Astrocyte (in vitro differentiated cells and primary cell): ENCODE measurements at places on chromosomes 16 and 17. TPM values are rescaled to one million over a fixed set of nuclear protein-coding genes. Genes with fewer than 3 reads are reported as not detected.

ASPSCR1 gene
- total RNA-seq: 23.6 and 25.5 TPM in 2 replicates

NOL11 gene
- total RNA-seq: 25.6 and 30.3 TPM in 2 replicates

CD300A gene
- total RNA-seq: not detected in 2 replicates

ENO3 gene
- total RNA-seq: 12.7 and 20.4 TPM in 2 replicates

LPO gene
- not detected in 2 replicates for total RNA-seq

KRT40 gene
- total RNA-seq: not detected in 2 replicates

DNA sequence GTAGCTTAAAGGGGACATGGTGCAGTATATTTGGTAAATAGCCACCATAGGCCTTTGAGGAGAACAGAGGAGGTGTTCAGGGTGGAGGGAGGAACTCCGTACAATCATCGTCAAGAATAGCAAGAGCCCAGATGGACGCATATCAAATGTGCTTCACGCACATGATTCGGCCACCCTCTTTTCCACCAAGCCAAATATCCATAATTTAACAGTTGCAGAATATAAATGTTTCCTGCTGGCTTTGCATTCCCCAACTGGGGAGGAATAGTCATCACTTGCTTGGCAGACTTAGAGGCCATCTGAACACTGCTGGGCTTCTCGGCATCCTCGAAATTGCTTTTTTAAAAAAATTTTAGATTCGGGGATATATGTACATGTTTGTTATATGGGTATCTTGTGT lies 111.9 kb upstream of the ERCC4 start:
- no peak for DNase-seq

DNA sequence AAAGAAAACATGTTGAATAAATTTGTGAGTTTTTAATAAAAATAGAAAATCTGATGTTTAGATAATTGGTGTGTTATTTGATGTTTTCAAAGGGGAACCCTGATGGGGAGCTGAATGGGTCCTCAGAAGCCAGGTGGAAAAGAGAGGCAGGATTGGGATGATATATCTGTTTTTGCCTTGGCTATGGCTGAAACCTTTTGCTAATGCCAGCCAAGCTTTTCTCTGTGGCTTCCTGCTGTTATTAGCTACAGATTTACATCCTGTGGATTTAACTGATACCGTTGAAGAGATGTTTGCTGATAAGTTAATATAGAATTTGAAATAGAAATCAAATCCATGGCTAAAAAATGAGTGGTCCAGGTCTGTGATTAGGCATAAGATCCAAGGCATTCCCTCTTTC lies 4.2 kb upstream of the AATF start:
- DNase-seq: no peak

GRCh38 chr17:4394208-4395110 lies 28.0 kb upstream of the UBE2G1 start:
- no peak for DNase-seq

DNA sequence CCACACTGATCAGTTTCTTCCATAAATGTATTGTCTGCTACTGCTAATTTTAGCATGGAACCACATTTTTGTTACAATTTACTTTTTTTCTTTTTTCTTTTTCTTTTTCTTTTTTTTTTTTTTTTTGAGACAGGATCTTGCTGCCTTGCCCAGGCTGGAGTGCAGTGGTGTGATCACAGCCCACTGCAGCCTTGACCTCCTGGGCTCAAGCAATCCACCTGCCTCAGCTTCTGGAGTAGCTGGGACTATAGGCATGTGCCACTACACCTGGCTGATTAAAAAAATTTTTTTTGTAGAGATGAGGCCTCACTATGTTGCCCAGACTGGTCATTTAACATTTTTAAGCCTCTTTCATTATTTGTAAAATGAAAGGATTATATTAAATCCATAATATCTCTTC lies 19.1 kb downstream of the ZPBP2 start:
- DNase-seq: no peak

GRCh38 chr16:19068237-19068815 lies 912 bp downstream of the COQ7 start:
- DNase-seq: no peak

DNA sequence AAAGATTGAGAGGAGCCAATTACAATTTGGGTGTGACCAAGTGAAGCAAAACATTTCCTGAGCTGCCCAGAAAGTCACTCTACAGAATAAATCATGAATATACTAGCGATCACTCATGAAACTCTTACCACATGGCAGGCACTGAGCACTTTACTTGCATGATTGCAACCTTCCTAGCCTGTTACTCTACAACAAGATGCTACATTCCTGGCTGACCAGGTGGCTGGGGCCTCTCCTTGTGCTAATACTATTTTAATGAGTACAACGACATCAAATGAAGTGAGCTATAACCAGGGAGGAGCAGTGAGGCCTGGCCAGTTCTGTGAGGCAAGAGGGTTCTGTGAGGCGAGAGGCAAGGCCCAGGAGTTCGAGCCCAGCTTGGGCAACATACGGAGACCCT lies 75.2 kb downstream of the CPPED1 start:
- DNase-seq: no peak

DNA sequence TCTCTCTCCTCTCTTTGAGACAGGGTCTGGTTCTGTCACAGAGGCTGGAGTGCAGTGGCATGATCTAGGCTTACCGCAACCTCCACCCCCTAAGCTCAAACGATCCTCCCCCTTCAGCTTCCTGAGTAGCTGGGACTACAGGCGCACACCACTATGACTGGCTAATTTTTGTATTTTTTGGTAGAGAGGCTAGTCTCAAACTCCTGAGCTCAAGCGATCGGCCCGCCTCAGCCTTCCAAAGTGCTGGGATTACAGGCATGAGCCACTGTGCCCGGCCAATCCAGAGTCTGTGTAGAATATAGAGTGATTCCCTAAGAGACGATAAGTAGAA lies 65.8 kb upstream of the RPH3AL start:
- DNase-seq: no peak
